ENCODE measurements at places on chromosomes 7 and 10. TPM values are rescaled to one million over a fixed set of nuclear protein-coding genes. Genes with fewer than 3 reads are reported as not detected.

- DNase-seq: no peak
These were observed 80.0 kb downstream of the SLC25A13 start for GRCh38 chr7:96241855-96242254.

DNA sequence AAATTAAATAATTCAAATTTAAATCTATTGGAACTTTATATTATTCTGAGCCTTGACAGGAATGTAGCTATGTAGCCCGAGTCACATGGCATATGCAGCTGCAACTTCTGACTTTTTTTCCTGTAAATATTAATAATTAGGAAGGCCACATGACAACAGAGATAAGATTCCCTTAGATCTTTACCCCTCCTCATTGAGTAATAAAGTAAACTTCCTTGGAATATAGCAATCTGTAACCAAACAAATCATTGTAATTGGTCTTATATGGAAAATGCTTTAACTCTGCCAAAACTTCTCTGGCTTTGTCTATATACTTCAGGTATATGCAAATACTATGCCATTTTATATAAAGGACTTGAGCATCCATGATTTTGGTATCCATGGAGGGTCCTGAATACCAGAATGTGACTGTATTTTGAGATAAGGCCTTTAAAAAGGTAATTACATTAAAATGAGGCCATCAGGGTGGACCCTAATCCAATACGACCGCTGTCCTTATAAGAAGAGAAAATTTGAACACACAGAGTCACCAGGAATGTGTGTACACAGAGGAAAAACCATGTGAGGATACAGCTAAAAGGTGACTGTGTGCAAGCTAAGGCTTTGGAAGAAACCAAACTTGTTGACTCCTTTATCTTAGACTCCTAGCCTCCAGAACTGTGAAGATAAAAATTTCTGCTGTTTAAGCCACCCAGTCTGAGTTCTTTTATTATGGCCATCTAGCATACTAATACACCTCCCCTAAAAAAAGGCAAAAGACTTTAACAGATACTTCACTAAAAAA lies 222.0 kb downstream of the CTNNA3 start:
- no peak for DNase-seq

DNA sequence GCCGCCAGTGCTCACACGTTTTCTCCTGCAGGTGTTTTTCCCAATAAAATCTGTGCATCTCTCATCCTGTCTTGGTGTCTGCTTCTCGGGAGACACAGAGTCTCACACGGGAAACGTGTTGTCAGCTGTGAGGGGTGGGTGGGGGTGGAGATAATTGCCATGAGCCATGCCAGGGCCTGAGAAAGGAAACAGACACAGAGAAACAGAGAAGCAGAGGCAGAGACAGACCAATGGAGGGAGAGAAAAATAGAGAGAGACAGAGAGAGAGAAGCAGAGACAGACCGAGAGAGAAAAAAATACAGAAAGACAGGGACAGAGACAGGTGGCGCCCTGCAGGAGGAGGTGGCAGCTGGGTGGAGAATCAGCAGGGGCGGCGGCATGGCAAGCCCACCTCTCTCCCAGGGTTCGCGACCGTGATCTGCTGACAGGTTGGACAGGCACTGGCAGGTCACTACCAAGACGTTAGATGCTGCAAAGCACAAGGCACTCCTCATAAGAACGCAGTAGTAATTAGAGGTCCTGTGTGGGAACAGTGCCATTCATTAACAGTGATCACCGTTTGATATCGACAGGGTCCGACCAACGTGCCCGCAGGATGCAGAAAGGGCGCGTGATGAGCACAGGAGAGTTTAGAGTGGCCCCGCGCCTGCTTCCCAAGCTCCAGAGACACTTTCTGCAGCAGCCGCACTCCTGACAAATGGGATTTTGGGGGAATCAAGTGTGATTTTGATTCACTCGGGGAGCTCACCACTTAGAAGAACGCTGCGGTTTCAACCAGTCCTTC lies 70.5 kb upstream of the INSIG1 start:
- DNase-seq: no peak

Gene LRRTM3
- polyA plus RNA-seq: 3.6 TPM

GRCh38 chr10:71396711-71397295 lies at the start of gene CDH23:
Gene CDH23, plus strand, starts transcription at chr10:71396920. Its CDS starts 42,912 bp downstream, at chr10:71439832.
- no peak for DNase-seq

DNA sequence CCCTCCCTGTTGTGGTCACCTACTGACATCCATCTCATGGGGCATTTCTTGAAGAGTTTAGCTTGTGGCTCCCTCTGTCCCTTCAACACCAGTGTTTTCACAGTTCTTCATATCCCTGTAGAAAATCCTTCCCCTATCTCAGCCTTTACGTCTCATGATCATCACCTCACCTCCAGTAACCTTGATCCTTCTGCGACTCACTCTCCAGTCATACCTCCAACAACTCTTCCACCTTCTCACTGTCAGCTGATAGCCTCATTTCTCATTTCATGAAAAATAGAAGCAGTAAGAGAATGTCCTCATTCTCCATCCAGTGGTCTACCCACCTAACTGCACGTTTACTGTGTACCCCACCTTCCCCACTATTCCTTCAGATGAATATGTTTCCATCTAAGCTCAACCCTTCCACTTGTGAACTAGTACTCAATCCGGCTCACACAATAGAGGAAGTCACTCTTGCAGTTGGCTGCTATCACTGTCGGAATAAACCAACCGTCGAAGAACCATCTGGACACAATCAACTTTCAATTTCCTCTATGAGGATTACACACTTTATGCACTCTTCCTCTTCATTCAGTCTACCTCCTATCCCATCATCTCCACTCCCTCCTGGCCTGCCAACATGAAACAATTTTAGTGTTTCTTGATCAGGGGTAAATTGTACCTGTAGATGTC lies 256.0 kb downstream of the AHR start:
- DNase-seq: no peak

GRCh38 chr10:13383399-13383761 lies 35.3 kb upstream of the SEPHS1 start:
- no peak for DNase-seq

Gene SCART1
- 1.0 TPM for polyA plus RNA-seq

GRCh38 chr7:144474363-144474762 lies 70.9 kb upstream of the NOBOX start:
- no peak for DNase-seq

DNA sequence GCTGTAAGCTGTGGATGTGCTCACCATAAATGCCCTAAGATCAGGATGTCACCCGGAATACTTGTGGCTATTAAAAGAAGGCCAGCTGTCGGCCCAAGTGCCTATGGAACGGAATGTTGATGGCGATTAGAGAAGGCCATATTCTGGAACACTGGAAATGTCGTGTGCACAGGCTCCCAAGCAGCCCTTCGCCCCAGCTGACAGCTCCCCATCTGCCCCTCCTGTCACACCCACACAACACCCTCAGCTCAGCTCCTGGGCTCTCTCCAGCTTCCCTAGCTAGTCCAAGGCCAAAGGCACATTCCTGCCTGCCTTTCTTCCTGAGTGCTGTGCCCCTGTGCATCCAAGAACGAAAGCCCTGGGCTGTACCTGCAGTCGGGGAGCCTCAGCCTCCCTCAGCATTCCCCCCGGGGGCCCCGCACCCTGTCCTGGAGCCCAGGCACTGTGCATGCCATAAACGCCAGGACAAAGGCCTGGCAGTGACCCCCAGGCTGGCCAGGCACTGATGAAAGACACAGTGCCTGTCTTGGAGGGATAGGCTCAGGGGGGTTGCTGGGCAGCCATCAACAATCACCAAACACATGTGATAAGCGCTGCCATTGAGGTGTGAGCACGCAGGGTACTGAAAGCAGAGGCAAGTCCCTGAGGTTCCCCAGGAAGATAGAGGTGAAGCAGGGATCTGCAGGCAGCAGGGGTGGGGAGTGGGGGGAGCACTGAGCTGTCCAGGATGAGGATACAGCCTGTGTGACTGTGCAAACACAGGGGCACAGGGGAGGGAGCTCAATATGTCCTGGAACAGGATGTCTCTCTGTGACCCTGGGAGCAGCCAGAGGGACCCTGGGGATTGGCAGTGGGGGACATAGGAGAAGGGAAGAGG lies 3.7 kb upstream of the LDB3 start:
- no peak for DNase-seq

Gene MINDY4
- 14.8 TPM for polyA plus RNA-seq

DNA sequence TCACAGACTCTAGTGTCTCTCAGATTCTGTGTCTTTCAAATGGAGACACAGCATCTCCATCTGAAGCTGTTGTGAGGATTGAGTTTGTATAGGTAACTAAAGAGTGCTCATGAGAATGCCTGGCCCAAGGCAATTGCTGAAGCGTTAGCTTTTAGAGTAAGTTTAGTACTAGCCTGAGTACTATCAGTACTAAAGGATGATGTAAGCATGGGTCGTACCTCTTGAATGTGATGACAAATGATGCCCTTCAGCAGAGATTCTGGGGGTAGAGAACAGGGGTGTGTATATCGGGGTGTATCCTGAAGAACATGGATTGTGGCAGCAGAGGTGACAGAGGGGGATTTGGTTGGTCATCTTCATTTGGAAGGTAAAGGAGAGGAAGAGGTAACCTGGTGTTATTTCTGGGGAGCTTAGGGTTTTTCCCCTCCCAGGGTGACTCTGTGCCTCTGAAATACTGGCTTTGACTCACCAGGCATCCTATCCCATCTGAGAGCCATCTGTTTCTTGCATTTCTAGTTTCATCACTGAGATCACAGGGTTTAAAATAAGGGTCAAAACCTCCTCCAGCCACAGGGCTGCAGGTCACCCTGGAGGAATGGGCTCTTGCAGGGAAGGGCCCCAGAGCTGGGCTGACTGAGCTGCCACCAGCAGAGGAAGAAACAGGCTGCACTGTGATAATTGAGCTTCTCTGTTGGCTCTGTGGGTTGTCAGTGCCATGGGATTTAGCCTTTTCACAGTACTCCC lies 756.0 kb downstream of the KCNMA1 start:
- no peak for DNase-seq

Gene MYOF
- polyA plus RNA-seq: 33.0 TPM

- no peak for DNase-seq
These were observed 97.3 kb downstream of the INPP5A start for GRCh38 chr10:132634947-132635271.
